Hepatocyte (in vitro differentiated cells): ENCODE measurements at places on chromosomes 12 and 14. TPM values are rescaled to one million over a fixed set of nuclear protein-coding genes. Genes with fewer than 3 reads are reported as not detected.
A peak's percentile ranks its signal among the peaks of the same experiment; 100 is the strongest.

Gene C2CD5
- 18.9 and 20.5 TPM in 2 replicates for total RNA-seq

- DNase-seq: peak; percentile 13
These were observed 4.2 kb upstream of the ASPG start for GRCh38 chr14:104081261-104081835.

Gene CLECL1
- total RNA-seq: not detected in 2 replicates

- DNase-seq: peak; percentile 60
These were observed 484 bp downstream of the ALKBH1 start for GRCh38 chr14:77707355-77707723.

DNA sequence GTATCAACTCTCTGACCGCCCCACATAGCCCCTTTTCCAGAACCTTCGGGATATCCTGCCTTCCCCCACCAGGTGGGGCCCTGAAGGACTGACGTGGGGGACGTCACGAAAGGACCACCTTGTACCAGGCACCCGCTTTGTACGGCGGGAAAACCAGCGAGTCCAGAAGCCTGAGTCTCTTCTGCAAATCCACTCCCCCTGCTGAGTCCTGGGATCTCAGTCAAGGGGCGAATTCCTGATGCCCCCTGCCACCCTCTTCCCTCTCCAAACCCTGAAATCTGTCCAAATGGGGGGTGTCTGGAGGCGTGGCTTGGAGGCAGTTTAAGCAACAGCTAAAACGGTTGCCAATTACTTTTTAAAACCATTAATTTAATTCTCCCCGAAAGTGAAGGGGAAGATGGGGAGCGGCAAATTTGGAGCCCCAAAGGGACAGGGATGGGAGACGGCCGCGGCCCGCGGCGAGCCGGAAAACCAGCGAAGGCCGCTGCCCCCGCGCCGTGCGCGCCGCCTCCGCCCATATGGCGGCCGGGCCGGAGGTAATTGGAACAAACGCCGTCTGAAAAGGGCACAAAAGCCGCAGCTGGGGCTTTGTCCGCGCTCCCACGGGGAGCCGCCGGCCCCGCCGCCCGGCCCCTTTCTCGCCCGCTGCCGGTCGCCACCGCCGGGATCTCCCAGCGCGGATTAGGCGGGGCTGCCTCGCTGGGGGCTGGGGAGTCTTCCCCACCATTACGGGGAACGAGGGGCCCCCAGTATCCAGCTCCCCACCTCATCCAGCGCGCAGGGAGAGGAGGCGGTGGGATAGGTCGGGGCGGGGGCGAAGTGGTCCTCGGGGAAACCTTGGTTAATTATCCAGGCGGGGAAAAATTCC is 6.6 kb downstream of the LHX5 start:
- no peak for DNase-seq

GRCh38 chr12:62916632-62917425 is 18.1 kb downstream of the PPM1H start:
- no peak for DNase-seq

DNA sequence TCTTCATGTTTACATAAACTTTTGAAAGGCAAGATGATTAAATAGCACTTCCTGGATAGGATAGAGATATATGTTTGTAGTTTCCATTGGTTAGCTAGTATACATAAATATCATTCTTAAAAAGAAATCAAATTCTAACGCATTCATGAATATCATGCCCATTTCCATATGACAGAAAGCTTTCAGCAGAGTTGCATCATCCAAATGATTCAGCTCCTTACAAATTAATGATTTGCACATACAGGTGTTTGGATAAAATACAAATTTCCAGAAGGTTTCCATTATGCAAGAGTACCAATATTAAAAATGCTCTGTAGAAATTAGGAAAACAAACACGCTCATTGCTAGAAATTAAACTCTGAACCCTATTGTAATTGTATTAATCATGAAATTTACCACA is 264.4 kb downstream of the FOXG1 start:
- DNase-seq: no peak

- no peak for DNase-seq
These were observed 6.2 kb downstream of the KLHDC2 start for GRCh38 chr14:49774106-49774505.

- peak; percentile 15 for DNase-seq
These were observed 8.2 kb upstream of the CLEC2A start for GRCh38 chr12:9940375-9940774.

Gene NFE2
- total RNA-seq: 0.44 TPM in 1 of 2 replicates, not detected in the other

DNA sequence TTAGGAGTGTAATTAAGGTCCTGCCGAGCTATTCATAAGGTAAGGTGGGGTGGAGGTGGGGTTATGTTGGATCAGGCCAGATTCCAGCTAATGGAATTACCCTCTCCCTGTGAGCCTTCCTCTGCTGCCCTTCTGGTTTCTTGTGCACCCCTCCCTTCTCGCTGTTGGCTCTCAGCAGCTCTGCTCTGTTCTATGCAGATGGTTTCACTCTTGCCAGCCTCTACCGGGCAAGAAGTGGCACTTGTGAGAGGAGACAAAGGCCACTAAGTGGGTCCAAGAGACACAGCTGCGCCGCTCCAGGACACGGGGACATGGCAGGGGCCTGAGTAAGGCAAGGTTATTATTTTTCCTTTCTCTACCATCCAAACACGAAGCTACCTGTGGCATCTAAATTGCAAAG is 334.4 kb downstream of the EMP1 start:
- no peak for DNase-seq

Gene PTCSC3
- total RNA-seq: not detected in 2 replicates

- DNase-seq: peak; percentile 19
These were observed 43.6 kb downstream of the PTPRR start for GRCh38 chr12:70876952-70877351.

DNA sequence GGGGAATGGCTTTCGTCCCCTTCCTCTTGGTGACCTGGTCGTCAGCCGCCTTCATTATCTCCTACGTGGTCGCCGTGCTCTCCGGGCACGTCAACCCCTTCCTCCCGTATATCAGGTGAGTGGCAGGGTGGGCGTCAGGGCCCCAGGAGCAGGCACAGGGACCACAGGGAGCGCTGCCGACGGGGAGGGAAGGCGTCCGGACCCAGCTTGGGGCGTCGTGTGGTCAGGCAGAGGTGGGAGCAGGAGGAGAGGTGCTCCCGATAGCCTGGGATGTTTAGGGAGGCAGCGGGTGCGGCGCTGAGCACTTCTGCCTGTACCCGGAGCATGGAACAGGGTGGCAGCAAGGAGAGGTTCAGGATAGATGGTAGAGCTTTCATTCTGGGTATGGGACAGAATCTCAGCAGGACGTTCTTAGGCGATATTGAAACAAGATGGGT is 444 bp downstream of the DRAM1 start:
- peak; percentile 35 for DNase-seq

Gene PAWR
- 30.2 and 40.5 TPM in 2 replicates for total RNA-seq

Gene NXPH4
- total RNA-seq: 0.52 and 1.1 TPM in 2 replicates

GRCh38 chr12:100229876-100230275 is 29.3 kb downstream of the ACTR6 start:
- peak; percentile 17 for DNase-seq

- DNase-seq: no peak
These were observed 170.0 kb downstream of the FOXG1 start for GRCh38 chr14:28936601-28937000.

DNA sequence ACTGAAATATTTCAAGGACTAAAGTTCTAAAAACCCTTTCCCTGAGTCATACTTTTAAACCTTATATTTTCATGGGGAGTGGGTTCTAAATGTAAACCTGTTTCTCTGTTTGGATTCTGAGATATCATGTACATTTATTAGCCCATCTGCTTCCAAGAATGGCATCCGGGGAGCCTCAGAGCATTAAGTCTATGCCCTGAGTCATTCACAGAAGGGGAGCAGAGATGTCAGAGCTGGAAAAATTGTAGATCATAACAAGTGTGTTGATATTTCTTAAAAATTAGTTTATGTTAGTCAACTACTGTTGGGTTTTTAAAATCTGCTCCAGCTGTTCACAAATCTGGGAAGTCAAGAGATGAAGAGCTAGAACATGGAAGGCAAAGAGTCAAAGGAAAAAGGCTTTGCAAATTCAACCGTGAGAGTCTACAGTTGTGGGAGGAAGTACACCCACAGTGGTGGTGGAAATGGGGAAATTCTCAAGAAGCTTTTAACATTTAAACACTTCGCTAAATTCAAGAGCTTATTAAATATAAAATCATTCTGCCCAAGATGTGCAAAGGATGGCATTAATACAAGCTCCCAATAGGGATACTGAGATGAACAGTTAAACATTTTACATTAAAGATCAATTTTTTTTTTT is 70.5 kb upstream of the FLRT2 start:
- no peak for DNase-seq

Gene ADAM21
- 0.43 TPM in 1 of 2 replicates, not detected in the other for total RNA-seq

- DNase-seq: no peak
These were observed 581.0 kb upstream of the TMEM132C start for GRCh38 chr12:127685931-127686330.

DNA sequence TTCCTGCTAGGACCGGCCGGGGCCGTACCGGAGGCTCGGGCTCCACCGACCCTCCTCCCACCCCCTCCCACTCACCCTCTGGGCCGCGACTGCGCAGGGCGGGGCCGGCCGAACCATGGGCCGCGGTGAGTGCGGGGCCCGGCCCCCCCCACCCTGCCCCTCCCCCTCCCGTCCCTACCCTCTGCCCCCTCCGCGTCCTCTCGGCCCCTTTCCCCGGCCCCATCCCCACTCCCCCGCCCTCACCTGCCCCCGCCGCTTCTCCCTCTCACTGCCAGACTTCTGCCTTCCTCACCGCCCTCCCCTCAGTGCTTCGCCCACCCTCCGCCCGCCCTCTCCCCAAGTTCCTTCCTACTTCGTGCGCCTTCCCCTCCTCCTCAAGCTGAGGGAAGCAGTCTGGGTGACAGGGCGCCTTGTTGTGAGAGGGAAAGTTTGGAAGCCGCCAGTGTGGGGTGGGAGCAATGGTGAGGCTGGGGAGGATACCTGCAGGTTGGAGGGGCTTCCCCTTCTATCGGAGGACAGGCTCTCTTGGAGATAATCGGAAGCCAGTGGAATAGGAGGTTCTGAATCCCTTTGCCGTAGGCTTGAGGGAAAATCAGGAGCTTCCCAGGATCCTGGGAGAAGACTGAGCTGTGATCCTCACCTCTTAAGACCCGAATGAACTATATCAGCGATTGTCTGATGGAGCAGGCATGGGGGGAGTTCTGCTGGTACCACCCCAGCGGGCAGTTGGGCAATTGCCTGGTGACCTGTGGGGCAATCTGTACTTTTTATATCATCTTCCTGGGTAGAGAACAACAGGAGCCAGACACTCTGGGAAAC is 472 bp downstream of the MBD6 start:
- DNase-seq: peak; percentile 85

- no peak for DNase-seq
These were observed 56.4 kb upstream of the RERGL start for GRCh38 chr12:18146363-18146762.

Gene PROX2
- total RNA-seq: not detected in 2 replicates

GRCh38 chr14:102951034-102951433 is 28.6 kb downstream of the AMN start:
- DNase-seq: no peak

GRCh38 chr12:80490329-80490728 is 46.3 kb downstream of the PTPRQ start:
- no peak for DNase-seq

- no peak for DNase-seq
These were observed 1334.8 kb upstream of the TMEM132C start for GRCh38 chr12:126932156-126932555.

- no peak for DNase-seq
These were observed 474.7 kb downstream of the MDGA2 start for GRCh38 chr14:47200740-47201139.

- DNase-seq: no peak
These were observed 31.0 kb downstream of the PEBP1 start for GRCh38 chr12:118166946-118167345.

- DNase-seq: no peak
These were observed 2.8 kb downstream of the MBIP start for GRCh38 chr14:36317650-36318049.

Gene TC2N
- total RNA-seq: 72.6 and 77.2 TPM in 2 replicates

DNA sequence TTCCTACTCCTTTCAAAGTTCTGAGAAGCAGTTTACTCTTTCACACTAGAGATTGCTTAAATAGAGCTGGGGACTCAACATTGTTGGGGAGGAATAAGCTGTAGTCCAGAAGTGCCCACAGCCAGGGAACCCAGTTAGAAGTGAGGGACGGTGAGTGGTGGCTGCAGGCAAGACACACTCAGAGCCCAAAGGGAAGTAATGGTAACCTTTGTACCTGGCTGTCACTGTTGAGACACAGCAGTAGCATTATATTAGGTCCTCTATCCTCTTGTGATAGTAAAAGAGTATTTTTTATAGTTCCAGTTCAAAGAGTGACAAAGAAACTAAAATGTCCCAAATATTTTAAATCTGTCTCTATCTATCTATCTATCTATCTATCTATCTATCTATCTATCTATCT is 263.3 kb downstream of the TTC6 start:
- DNase-seq: no peak

Gene USP44
- 0.32 and 0.80 TPM in 2 replicates for total RNA-seq
